ENCODE measurements at places on chromosomes 13 and 19. TPM values are rescaled to one million over a fixed set of nuclear protein-coding genes. Genes with fewer than 3 reads are reported as not detected.

ASF1B gene
- total RNA-seq, result 78.1 TPM

TMC4 gene
- 60.3 TPM for total RNA-seq

KLHL1 gene
- not detected for total RNA-seq

HCST gene
- 1.2 TPM for total RNA-seq

ZNF345 gene
- not detected for total RNA-seq

EXOC3L2 gene
- not detected for total RNA-seq

KLK15 gene
- total RNA-seq, result not detected

MAP2K2 gene
- total RNA-seq, result 186 TPM

CSNK1G2 gene
- total RNA-seq, result 97.9 TPM

NLRP5 gene
- 0.30 TPM for total RNA-seq

CEACAM16 gene
- not detected for total RNA-seq

ZNF415 gene
- total RNA-seq, result not detected

NDFIP2 gene
- total RNA-seq, result 49.6 TPM

ZFP82 gene
- not detected for total RNA-seq

LYPD5 gene
- 7.6 TPM for total RNA-seq

ZNF536 gene
- not detected for total RNA-seq

BCL3 gene
- 37.9 TPM for total RNA-seq

NBEA gene
- total RNA-seq, result 4.1 TPM

NLRP7 gene
- total RNA-seq, result not detected

GPR4 gene
- 0.10 TPM for total RNA-seq

CCDC194 gene
- total RNA-seq, result not detected

Data from HCT116 (cell line).